SHP77 treated with DMSO at 0.1 percent for 48 hours (cell line): ENCODE measurements at places on chromosomes 7 and 10.

GRCh38 chr10:43131256-43131655 lies 7.0 kb upstream of the CSGALNACT2 start:
- no peak for DNase-seq

DNA sequence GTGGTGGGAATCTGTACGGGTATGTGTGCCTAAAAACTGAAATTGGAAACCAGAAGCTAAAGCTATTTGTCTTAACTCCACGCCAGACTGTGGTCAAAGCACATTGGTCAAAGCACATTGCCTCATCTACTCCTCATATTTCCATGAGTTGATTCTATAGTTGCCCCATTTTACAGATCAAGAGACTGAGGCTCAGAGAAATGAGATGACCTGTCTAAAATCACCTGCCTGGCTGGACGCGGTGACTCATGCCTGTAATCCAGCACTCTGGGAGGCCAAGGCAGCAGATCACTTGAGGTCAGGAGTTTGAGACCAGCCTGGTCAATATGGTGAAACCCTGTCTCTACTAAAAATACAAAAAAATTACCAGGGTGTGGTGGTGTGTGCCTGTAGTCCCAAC lies 21.7 kb upstream of the MNX1 start:
- DNase-seq = no peak

GRCh38 chr7:156503196-156503595 lies 137.4 kb upstream of the RNF32 start:
- DNase-seq = no peak

DNA sequence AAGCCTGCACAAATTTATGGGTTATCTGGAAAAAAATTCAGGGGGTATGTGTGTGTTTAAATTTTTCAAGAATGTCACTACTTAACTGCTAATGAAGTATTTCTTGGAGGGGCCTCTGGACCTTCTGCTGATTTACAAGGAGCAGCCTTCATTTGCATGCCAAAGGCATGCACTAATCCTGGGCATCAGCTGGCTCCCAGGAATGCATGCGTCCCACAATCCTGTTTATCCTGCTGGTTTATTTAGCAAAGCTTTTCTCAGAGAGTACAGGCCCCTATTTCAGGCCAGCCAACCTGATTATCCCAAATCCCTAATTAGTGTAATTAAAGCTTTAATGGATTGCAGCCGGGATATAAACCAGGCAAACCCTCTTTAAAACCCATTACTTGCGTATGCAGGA lies 170.4 kb downstream of the TAX1BP1 start:
- no peak for DNase-seq

GRCh38 chr10:30701451-30702173 lies 72.1 kb upstream of the LYZL2 start:
- no peak for DNase-seq

GRCh38 chr7:19133390-19133789 lies 11.8 kb downstream of the FERD3L start:
- DNase-seq = no peak
